ENCODE measurements at places on chromosomes 4 and X.

DNA sequence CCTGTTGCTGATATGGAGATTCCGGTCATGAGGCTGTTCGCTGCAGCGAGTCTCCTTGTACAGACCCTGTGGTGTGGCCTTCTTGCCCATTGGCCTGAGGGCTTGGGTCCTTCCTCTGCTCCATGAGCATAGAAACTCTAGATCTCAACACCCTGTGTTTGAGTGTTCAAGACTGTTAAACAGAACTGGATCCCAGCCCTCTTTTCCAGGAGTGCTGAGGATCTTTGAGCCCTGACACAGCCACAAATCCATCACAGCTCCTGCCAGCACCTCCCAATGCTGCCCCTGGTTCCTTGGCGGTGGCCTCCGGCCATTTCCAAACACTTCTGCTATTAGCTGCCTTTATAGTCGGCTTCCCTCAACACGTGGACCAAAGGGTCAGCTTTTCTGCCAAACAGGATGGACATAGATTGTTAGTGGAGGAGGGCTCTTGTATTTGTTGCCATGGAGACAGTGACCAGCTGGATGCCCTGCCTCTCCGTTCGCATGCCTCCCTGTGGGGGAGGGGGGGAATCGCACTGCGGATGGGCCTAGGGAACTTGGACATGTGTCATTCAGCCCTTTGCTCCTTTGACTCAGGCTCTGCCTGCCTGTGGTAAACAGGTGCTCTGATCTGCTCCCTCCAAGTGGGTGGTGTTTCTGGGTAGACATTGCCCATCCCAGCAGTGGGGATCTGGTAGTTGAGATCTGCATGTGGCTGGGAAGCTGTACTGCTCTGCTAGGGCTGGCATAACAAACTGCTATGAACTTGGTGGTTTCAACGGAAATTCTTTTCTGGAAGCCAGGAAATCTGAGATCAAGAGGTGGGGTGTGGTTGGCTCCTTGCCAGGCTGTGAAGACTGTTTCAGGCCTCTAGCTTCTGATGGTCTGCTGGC is 6.9 kb upstream of the WDR1 start:
- no peak for DNase-seq

GRCh38 chrX:21798677-21799219 is 40.7 kb upstream of the MBTPS2 start:
- no peak for DNase-seq

DNA sequence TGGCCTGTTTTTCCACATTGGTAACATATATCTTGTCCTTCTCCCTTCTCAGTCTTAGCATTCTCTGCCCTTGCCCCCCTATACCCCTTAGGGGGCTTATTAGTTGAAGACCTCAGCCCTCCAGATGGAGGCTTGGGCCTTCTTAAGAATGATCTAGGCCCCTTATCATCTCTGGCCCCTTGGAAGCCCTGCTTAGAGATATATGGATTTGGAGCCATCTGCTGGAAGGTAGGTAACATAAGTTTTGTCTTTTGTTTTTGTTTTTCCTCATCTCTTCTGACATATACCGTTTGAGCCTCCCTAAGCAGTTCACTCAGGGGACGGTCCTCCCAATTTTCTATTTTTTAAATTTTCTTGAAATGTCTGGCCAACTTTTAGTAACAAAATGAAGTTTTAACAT is 48.3 kb upstream of the NAP1L2 start:
- no peak for DNase-seq

- no peak for DNase-seq
These were observed 2.3 kb downstream of the CD99 start for GRCh38 chrX:2693113-2694002.

DNA sequence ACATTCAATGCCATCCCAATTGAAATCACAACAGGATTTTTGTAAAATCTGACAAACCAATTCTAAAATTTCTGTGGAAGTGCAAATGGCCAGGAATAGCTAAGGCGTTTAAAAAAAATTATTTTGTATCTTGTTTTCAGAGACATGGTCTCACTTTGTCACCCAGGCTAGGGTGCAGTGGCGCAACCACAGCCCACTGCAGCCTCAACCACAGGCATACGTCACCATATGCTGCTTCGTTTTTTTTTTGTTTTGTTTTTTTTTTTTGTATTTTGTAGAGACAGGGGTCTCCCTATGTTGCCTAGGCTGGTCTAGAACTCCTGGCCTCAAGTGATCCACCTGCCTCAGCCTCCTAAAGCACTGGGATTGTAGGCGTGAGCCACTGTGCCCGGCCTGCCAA is 24.5 kb downstream of the ZNF41 start:
- no peak for DNase-seq

DNA sequence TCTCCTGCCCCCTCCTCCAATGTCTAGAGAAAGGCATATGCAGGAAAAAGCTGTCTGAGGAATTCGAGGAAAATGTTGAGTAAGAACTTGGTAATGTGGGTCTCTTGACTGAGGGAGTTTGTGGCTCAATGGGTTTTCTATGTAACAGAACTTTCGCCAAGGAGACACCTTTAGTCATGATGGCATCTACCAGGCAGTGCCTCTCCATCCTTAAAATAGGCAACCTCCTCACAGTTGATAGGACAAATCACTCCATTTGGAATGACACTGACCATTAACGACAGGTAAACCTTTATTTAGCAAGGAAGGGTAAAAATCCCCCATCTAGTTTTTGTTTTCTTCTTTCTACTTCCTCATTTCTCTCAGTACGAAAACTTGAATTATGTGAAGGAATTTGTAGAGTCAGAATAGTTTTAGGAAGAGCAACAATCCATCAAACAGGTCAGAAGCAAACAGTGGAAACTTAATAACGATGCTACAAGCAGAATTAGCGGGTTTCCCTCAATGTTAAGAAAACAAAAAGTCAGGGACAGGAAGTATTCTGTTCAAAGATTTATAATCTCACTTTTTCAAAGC is 2.7 kb downstream of the GSX2 start:
- no peak for DNase-seq

DNA sequence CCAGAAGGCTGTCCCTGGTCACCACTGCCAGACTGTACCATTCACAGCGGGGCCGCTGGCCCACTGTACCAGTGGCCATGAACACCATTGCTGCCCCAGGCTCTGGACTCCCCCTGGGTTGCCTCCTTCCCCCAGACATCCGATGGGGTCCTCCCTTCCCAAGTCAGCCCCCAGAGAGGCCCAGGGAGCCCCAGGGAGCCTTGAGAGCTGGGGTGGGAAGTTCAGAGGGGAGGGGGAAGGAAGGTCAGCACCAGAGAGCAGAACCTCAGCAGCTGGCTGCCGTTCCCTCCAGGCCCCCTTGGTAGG is 441 bp upstream of the ARHGAP4 start:
- no peak for DNase-seq

GRCh38 chrX:112736310-112736709 is 56.6 kb upstream of the LHFPL1 start:
- no peak for DNase-seq

- DNase-seq: no peak
These were observed 372.2 kb downstream of the ADAM29 start for GRCh38 chr4:175290401-175290800.

DNA sequence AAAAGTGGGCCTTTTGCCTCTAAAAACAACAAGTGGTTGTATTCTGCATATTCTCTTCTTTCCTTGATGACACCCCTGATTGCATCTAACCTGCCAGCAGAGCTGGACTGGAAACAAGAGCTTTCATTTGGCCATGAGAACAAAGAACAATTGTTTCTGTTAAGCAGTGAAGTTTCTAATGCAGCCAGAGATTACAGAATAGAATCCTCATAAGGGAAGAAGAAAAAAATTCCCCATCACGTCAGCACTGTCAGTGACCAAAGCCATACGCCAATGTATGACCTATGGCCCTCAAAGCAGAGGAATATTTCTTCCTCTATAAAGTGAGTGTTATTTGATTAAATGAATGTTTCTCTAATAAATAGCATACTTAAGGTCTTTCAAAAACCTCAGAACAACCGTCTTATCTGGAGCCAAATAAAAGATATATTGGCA is 529.1 kb upstream of the INTU start:
- DNase-seq: no peak
